MCF 10A (cell line): ENCODE measurements at places on chromosomes 1 and 21.

DNA sequence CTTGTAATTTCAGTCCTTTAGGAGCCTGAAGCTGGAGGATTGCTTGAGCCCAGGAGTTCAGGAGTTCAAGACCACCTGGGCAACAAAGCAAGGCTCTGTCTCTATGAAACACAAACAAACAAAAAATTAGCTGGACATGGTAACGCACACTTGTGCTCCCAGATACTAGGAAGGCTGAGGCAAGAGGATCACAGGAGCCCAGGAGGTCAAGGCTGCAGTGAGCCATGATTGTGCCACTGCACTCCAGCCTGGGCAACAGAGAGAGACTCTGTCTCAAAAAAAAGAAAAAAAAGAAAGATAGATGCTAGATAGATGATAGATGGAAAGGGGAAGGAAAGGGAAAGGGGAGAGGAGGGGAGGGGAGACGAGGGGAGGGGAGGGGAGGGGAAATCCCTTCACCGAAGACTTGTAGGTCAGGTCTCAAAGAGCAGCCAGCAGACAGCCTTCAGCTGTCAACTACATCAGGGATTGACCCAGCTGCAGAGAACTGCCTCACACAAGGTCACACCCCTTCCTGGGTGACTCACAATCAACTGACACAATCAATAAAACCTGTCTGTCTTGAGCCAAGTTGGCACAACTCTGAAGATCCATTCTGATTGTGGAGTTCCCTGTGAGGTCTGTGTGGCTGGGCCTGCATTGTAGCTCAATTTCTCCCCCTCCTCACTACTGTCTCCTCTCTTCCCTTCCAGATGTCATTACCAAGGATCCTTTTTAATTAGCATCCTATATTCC is 200.6 kb downstream of the RGS7 start:
- DNase-seq = peak; percentile 93

GRCh38 chr1:24986372-24986965 is 56.4 kb upstream of the RUNX3 start:
- no peak for DNase-seq

DNA sequence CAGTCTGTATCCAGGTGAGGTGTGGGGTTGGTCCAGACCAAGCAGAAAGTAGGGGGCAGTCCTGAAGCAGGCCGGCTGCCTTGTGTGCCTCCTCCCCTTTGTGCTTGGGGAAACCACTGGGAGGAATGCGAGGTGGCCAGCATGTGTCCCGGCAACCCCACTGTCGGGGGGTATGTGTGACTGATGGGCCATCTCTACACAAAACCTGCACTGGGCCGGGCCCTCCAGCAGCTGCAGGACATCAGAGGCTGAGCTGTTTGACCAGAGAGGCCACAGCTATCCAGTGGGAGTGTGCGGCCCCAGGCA is 33.3 kb downstream of the TMEM51 start:
- no peak for DNase-seq

- no peak for DNase-seq
These were observed 577.7 kb upstream of the USP24 start for GRCh38 chr1:55792870-55793269.

DNA sequence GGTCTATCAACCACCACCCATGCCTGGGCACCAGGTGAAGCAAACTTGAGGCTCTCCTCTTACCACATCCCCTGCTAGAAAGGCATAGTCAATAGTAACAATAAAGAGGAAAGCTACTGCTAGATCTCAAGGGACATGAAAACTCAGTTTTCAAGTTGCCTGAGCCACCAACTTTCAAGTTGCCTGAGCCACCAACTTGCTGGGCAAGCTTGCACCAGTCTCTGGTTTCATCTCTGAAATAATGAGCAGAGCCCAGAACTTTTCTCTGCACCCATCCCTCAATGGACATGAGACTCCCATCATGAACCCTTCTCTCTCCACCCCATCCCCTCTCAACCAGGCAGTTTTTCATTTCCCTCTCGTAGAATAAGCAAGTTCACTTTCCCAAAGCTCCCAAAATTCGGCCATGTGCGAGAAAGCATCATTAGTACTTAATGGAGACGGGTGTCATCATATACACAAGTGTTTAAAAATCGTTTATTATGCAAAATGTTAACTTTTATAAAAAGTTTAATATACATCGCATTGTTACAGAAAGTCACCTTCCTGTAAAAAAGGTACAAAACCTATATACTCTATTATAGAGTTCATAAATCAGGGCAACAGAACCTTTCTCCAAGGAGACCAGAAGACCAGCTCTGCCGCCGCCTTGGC is 1.7 kb downstream of the ID3 start:
- no peak for DNase-seq

GRCh38 chr1:63935553-63935952 is 161.7 kb downstream of the ROR1 start:
- no peak for DNase-seq

GRCh38 chr1:158998781-158999161 is 10.9 kb upstream of the IFI16 start:
- DNase-seq = peak; percentile 81

DNA sequence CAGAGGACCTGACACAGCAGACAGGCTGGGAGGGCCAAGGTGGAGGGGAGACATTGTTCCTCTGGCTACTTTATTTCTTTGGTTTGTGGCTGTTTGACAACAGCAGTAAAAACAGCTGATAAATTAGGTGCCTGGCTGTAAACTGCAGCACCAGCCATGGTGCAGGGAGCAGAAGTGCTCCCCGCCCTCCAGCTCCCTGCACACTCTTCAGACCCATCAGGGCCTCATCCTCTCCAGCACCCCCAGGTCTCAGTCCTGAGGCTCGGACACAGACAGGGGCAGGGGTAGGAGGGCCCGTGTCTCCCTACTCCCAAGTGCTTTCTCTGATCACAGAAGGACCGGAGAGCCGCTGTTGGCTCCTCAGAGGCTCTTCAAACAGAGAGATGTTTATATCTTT is 17.7 kb upstream of the LRRN2 start:
- no peak for DNase-seq

GRCh38 chr1:205240569-205240968 is 12.8 kb downstream of the TMCC2 start:
- no peak for DNase-seq

DNA sequence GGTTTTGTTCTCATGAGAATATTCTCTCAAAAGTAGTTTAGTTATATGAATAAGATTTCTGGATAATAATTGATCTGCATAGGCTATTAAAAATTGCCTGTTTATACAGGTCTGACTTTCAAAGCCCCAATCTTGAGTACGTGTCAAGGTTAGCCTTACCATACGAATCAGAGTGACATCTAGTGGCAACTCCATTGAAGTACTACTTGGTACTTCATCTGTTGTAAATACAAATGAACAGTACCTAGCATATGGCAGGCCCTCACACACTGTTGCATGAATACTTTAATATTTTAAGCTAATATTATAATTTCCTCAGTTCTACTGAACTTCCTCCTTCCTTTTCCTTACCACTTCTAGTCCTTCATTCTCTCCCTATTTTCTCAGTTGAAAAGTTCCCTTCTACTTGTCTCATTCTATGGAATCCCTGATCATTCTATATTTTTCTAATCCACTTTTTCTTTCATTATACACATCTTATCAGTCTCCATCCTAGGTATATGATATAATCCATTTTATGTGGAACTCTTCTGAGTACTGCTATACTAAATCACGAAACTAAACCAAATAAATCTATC is 101.2 kb downstream of the AKT3 start:
- peak; percentile 87 for DNase-seq

DNA sequence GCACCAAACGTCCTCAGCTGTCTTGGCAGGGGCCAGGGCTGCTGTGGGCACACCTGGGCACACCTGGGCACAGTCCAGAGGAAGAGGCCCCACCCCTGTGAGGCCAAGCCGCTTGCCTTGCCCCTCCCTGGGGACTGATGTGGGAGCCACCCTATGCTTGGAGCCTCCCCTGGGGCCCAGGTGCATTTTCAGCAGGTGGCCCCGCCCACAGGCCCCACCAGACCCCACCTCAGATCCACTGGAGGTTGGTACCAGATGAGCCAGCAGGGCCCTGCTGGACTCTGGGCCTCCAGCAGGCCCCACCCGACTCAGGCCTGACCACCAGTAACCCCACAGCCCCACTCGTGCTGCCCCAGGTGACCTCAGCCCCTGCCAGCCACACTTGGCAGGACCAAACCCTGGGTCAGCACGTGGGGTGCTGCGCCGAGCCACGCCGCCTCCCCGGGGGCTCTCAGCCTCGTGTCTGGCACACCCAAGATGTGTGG is 8.8 kb downstream of the SLC19A1 start:
- DNase-seq = no peak

- peak; percentile 48 for DNase-seq
These were observed 690.7 kb downstream of the NCAM2 start for GRCh38 chr21:21688889-21689288.

DNA sequence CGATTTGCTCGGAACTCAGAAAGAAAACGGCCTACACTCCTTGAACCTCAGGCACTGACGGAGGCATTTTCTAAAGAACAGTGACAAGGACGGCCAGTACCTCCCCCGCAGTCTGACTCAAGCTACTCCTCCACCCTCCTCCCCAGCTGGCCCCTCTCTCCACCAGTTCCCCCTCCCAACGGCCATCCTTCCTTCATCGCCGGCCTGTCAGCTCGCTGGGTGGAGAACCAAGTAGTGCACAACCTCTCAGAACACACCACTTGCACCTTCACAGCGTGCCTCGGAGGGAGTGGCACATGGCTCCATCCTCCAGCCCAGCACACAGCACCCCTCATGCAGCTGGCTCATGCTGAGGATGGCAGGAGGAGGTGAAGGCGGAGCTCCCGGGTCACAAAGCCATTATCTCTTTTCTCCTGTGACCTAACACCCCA is 58.8 kb downstream of the TOR1AIP2 start:
- DNase-seq = no peak

GRCh38 chr21:39696196-39696595 is 48.8 kb upstream of the IGSF5 start:
- no peak for DNase-seq

- DNase-seq = peak; percentile 39
These were observed 62.0 kb downstream of the SLC44A5 start for GRCh38 chr1:75548721-75549480.

- peak; percentile 28 for DNase-seq
These were observed 55.7 kb downstream of the HLCS start for GRCh38 chr21:36910581-36911307.

DNA sequence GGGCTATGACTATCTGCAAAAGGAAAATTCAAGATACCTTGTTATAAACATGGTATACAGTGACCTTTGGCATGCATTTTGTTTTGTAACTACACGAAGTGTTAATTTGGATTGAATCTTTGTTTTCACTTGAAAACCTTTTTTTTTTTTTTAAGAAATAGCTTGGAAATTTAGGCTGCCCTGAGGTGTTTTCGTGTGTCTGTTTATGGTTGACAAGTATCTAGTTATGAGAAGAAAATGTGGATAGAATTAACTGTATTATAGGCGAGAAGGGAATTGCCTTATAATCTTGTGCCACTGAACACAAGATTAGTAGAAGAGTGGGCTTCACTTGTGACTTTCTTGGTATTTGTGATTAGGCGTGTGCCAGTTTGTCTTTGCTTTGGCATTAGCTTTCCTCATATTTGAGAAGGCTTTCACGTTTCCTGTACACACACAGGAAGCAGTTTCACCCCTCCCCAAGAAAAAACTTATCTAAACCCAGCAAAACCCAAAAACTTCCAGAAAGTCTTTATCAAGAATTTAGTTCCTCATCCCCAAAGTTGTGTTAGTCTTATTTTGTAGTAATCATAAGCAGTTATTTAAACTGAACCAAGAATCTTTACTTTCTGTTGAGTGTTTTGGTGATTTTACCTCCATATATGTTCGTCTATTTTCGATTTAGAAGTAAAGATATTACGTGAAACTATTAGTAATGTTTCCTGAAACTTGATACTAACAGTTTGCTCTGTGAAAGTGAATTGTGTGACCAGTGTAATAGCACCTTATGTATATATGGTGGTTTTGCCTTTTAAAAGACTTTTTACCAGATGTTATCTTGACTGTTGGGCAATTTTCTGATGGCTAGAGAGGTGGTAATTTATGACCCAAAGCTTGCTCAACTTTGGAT is 3.8 kb downstream of the DYRK1A start:
- peak; percentile 79 for DNase-seq

DNA sequence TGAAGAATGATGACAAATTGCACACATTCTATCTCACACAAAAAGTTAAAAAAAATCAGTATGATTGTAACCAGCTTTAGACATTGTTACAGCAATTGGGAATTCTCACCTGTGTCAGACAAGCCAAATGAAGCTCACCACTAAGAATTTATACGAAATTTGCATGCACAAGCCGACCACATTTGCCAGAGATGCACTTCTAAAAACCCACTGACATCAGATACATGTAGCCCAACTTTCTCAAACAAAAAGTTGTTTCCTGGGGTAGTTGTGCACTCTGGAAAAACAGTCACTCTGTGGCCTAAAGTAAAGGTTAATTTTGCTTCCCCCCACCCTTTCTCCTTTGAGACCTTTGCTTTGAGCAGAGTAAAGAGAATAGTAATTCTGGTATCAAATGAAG is 67.9 kb upstream of the IL12RB2 start:
- DNase-seq = no peak

GRCh38 chr21:43297989-43298388 is 128.9 kb downstream of the SIK1 start:
- no peak for DNase-seq

- DNase-seq = peak; percentile 10
These were observed 1.9 kb downstream of the TRMT13 start for GRCh38 chr1:100134872-100135271.

DNA sequence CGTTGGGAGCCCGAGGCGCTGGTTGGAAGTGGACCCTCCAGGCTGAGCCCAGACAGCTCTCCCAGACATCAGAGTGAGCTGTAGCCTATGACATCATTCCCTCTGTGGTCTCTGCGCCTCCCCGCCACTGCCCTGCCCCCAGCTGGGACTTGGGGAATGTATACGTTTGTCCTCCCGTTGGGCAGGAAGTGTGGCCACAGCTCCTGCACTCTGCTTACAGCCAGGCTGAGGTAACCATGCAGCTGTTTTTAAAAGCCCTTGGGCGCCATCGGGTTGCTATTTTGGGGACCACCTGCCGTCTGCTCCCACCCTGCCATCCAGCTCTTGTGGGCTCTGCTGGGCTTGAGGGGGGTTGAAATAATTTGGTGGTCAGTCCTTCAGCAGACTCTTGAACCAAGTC is 7.8 kb downstream of the VASH2 start:
- DNase-seq = no peak

DNA sequence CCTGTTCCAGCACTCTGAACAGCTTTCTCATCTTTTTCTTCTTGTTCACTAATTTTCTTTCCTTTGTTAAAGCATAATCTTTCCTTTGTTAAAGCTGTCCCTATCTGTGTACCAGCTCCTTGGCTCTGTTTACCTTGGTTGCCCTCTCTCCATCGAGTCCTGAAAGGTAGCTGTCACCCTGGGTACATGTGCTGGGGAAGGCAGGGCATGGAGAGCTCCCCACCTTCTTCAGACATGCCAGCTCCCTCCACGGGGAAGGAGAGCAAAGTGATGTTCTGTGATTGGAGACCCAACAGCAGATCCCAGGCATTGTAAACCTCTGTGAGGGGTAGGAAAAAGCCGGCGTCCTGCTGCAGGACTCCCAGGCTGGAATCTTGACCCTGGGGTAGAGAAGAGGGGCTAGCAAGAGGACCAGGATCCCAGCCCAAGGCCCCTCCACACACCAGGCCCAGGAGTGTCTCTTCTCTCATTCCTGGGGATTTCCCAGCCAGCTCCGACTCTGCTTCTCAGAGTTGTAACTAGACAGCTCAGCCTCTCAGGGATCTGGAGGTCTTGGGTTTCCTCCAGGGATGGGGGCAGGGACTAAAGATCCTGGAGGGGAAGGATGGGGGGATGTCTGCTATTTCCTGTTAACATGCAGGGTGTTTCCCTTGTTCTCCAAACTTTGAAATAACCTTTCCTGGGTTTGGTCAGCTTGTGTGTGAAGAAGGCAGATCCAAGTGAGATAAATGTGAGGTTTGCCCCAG is 34.4 kb downstream of the TMCC2 start:
- DNase-seq = no peak
